ENCODE measurements at places on chromosomes 5 and 9.

DNA sequence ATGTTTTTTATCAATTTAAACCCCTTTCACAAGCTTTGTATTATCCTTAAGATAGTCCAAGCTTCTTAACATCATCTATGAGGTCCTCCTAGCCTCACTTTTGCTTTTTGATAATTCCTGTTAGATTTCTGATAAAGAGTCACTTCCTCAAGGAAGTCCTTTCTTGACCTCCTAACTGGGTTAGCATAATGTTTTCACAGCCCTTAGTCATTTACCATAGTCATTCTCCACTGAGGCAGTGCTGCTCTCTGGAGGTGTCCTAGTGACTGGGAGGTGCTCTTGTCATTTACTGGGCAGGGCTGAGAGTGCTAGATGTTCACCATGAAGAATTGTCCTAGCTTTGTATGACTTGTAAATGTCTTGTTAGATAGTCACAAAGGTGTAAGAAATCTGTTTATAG lies 26.4 kb downstream of the TNPO1 start:
- DNase-seq: peak; percentile 97

- DNase-seq: no peak
Measured at GRCh38 chr5:111528056-111528455, 15.7 kb upstream of the STARD4 start.

DNA sequence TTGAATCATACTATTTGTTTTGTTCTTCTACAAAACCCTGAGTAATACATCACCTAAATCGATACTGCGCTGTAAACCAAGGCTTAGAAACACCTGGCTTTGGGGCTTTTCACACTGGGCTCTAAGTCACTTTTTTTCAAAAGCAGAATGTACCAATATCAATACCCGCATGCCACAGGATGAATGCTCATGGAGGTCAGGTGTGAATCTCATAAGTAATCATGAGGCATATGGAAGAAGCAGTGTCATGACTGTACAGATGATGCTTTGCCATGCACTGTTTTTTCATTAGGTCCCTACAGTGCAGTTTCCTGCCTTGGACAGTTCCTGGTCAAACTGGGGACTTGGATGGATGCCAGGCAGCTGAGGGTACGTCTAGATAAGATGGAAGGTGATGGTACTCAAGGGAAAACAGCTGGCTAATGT lies 49.0 kb upstream of the ATG10 start:
- no peak for DNase-seq

DNA sequence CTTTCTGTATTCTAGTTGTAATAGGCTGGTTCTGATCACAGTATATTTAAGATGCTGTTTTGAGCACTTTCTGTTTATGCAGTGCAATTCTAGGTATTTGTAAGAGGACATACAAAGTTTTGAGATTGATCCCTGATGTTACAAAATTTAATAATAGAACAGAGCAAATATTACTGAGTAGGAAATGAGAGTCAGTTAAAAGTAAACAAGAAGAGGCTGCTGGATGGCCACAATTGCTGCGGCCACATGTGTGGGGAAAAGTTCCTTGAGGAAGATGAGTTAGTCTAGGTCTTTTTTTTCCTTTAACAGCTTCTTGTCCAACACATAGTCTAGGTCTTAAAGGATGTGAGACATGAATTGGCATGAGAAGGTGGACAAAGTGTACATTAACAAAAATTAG lies 11.3 kb downstream of the EHMT1 start:
- DNase-seq: no peak

DNA sequence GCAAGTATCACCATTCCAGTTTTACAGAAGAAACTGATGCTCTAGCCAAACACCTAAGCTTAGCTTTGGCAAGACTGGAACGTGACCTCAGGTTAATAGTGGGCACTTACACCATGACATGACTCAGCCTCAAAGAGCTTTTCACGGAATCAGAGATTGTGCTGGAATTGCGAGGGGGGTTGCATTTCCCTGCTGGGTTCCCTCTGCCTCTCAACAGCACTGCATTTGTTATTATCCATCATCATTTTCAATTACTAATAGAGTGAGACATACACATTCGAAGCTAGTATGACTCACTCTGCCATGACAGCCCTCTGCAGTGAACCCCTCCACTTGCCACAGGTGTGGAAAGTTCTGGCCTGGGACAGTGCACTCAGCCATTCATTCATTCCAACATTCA lies 8.0 kb downstream of the SPOCK1 start:
- DNase-seq: no peak

GRCh38 chr5:52269401-52269800 lies 518.3 kb upstream of the ITGA1 start:
- DNase-seq: no peak

GRCh38 chr9:112599732-112600131 lies 113.1 kb downstream of the KIAA1958 start:
- DNase-seq: no peak

- peak; percentile 46 for DNase-seq
Measured at GRCh38 chr9:19184144-19184917, 46.2 kb upstream of the DENND4C start.
